ENCODE measurements at places on chromosomes 4 and X.
A peak's percentile ranks its signal among the peaks of the same experiment; 100 is the strongest.

GRCh38 chrX:36856849-36857248, 151.3 kb upstream of the FAM47C start:
- no peak for DNase-seq

- DNase-seq: no peak
Measured at GRCh38 chr4:24278693-24279092, 305.7 kb downstream of the DHX15 start.

DNA sequence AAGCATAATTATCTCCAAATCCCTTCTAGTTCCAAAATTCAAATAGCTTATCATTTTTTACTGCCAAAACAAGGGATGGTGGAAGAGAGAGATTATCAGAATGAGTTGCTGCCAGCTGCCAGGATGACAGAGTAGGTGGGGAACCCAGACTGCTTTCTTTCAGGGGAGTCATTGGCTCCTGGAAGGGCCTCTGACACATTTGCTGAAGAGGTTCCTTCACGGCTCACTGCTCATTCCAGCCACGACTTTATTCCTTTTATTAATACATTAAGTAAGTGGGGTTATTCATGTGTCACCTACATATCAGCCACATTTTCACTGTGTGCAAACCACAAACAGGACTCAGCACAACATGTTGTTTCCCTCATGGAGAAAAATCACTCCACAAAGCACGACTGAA, 12.7 kb upstream of the SMIM43 start:
- DNase-seq: no peak

DNA sequence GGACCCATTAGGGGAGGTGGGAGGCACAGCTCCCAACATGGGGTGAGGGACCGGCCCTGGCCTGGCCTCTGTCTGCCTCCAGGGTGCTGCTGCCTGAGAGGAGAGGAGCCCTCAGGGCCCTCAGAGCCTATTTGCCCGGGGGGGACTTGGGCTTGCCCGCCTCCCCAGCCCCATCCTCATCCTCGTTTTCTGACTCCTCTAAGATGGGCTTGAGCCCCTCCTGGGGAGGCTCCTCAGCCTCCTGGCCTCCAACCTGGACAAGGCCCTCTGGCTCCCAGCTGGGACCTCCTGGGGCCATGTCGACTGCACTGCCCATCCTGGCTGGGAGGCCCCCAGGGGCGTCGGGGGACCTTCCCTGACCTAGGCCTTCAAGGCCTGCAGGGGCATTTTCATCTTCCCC, 2.8 kb downstream of the PNMA6F start:
- no peak for DNase-seq

DNA sequence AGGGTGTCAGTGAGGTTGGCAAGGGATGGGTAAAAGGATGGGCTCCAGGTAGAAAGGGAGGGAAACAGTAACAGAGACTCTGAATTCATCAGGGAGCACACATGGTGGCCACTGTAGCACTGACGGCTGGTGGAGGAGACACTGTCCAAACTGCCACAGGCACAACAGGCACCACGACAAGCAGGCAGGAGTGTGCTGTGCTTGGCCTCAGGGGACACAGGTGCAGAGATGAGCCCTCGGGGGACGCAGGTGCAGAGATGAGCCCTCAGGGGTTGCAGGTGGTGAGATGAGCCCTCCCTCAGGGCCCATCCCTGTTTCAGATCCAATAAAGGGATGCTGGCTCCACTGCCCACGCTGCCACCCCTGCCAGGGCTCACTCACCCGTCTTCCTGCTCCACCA, 7.6 kb downstream of the PDE6B start:
- DNase-seq: no peak

DNA sequence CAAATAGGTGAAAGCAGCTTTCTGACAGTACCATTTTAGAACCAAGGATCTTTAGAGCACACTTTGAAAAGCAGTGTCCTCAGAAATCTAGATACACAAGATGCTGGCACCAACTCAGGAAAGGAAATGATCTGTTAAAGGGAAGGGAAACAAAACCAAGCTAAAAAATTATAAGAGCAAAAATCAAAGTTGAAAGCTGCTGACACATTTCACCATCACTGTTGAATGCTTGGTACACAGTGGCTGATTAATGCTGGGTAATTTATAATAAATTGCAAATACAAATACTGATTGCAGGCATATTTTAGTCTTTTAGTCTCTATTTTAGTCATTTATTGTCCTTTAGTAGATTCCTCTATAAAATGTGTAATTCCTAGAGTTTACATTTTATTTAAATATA, 1540.1 kb upstream of the PCDH10 start:
- no peak for DNase-seq

DNA sequence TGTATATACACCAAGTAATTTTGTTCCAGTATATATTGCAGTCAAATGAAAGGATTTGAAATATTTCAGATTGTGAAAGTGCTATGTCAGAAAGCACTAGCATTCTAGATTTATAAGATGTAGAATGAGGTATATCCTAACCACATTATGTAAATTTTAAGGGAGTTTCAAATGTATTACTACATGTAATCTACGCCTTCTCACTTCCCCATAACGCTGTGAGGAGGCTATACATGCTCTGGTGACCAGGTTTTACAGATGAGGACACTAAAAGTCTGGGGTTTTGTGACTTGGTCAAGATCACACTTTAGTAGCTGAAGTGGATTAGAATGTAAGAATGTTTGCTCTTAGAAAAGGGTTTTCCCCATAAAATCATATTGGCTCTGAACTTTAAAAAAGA, 8.1 kb downstream of the ENPEP start:
- no peak for DNase-seq

GRCh38 chrX:10949541-10949940, 161.6 kb upstream of the HCCS start:
- DNase-seq: no peak

DNA sequence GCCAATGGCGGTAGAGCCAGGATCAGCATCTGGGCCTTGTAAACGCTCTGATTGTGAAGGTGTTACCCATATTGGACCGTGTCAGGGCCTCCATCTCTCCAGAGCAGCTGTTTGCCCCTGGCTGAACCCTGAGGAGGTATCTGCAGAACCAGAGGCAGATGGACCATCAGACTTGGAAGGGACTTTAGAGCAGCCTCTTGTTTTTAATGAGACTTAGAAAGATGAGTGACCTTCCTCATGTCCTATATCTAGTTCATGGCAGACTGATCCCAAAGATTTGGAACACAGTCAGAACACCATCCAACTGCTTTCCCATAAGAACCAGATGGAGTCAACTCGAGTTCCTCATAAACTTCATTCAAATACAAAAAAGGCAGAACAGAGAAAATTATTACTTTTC, 135.1 kb upstream of the MSX1 start:
- no peak for DNase-seq

DNA sequence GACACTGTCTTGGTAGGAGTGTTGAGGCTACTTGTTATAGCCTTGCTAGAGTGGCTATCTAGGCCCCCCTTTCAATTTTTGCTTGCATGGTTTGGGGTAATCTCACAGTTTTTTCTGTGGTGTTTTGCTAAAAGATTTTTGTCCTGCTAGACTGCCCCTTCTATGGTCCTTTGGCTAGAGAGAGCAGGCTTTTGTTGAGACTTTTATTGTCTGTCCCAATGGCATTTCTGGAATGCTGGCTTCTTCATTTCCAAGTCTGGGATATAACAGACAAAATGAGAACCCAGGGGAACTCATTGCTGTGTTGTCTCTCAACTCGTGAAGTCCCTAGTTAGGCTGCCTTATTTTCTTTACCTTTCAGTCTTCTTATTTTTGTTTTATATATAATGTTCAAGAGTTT, 160.2 kb upstream of the ZC4H2 start:
- no peak for DNase-seq

- no peak for DNase-seq
Measured at GRCh38 chrX:45505214-45505613, 304.5 kb upstream of the DIPK2B start.

- DNase-seq: peak; percentile 15
Measured at GRCh38 chr4:79364061-79364460, 38.2 kb upstream of the NAA11 start.

- no peak for DNase-seq
Measured at GRCh38 chr4:189445613-189446012, 495.1 kb upstream of the FRG1 start.

GRCh38 chr4:182862921-182863320, 54.3 kb downstream of the DCTD start:
- no peak for DNase-seq

DNA sequence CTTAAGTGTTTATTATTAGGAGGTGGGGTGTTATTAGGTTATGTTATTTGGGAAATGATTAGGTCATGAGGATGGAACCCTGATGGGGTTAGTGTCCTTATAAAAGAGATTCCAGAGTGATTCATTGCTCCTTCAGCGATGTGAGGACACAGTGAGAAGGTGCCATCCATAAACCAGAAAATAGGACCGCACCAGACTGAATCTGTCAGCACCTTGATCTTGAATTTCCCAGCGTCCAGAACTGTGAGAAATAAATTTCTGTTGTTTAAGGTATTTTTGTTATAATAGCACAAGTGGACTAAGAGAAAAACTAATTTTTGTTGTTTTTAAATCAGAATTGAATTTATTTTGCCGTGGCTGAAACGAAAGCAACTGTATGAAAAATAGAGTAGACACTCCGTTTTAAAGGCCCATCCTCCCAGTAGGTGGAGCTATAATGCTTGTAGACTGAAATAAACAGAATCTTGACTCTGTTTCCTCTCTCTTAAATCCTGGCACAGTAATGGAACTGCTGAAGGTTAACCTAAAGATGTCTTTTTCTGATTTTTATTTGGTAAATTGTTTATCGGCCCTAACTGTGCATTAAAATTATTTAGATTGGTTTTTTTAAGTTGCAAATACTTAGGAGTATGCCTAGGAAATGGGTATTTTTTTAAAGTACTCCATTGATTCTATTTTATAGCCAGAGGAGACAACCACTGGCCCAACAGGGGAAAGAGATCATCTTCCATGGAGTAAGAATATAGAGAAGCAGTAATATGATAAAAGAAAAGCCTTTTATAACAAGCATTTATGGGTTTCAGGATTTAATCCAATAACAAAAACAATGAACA, 133.2 kb upstream of the ADAMTS3 start:
- DNase-seq: peak; percentile 31

- DNase-seq: no peak
Measured at GRCh38 chr4:182343453-182343852, 100.3 kb downstream of the TENM3 start.

DNA sequence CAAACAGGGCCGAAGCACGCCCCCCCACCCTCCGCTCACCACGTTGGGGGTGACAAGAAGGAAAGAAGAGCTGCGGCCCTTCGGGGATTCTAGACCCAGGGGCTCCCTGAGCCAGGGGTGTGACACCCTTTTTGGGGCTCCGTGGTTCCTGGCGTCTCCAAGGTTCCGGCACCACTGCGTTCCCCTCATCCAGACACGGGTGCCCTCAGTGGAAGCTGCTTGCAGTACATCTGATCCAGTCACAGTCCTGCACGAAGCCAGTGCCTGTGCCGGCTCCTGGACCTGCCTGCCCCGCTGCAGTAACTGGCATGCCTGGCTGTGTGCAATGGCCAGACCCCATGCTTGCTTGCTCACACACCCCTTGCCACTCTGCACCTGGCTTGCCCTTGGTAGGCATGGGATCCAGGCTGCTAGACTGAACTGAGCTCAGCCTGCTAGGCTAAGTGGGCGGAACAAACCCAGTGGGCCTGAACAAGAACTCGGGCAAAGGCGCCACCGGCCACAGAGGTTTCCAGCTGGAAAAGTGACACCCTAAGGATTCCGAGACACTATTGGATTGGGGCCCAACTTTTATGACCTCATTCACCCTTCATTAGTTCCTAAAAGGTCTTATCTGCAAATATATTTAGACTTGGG, 420.4 kb upstream of the AGA start:
- DNase-seq: no peak

- DNase-seq: no peak
Measured at GRCh38 chrX:109812236-109812635, 79.2 kb upstream of the ACSL4 start.

- peak; percentile 61 for DNase-seq
Measured at GRCh38 chr4:98546910-98547594, 111.4 kb downstream of the TSPAN5 start.

DNA sequence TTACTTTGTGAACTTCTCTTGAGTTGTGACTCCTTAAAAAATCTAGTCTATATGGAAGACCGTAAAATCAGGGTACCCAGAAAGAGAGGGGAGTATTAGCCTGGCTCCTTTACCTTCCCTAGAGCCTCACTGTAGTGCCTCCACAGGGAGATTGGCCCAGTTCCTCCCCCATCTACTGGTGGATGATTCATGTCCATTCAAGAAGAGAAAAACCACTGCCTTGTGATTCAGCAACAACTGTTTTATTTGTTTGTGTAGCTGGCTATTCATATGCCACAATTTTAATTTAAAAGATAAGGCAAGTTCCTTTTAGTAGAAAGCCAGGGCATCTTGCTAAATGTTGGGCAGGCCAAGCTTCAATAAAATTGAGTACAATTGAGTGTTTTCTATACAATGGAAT, 221.8 kb upstream of the KCNIP4 start:
- DNase-seq: no peak

- DNase-seq: no peak
Measured at GRCh38 chr4:119284876-119285780, 36.8 kb downstream of the FABP2 start.

DNA sequence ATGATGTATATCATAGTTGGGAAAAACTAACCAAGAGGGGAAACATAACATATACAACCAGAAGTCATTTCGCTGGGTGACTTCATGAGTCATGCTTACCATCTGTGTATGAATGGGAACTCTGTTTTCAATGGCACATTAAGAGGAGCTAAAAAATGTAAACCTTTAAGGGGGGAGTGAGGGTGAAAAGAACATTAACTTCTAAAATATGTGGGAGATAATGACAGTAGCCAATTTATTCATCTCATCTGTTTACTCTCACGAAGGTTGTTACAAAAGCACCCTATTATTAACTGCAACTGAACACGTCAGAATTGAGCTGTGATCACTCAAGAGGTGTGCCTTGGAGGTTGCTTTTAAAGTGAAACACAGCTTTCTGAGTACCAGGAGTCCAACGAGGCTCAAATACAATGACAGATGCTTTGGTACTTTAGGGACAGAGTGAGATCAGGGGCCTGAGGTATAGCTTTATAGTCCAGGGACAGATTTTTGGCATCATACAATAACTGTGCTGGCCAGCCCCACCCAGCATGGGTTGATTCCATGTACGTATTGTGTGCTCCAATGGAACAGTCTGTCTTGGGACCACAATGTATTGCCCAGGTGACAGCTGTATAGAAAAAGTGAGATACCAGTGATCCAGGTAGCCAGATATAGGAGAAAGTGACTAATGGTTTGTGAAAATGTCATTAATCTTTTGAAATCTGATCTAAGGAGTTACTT, 107.3 kb downstream of the AMMECR1 start:
- peak; percentile 74 for DNase-seq

DNA sequence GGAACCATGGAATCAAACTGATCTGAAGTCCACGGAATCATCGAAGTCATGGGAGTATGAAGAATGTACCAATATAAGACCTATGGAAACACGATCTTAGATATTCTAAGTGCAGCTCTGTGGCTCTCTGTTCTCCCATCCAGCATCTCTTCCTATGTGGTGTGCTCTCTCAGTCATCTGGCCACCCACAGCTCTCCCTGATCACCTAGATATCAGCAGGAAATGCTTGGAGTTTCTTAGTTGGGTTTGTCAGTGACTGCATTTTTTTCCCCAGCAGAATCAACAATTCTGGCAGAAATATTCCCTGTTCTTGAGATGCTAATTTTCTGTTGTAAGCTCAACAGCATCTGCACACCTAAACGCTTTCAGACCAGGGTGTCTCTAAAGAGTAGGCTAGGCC, 94.1 kb downstream of the GC start:
- DNase-seq: no peak

- no peak for DNase-seq
Measured at GRCh38 chr4:14046642-14047041, 419.1 kb upstream of the BOD1L1 start.

Measured in NCI-H446 (cell line).